Activated CD4-positive, alpha-beta T cell treated with anti-CD3 and anti-CD28 coated beads for 1 hour (primary cell): ENCODE measurements at places on chromosomes 11 and 22.

DNA sequence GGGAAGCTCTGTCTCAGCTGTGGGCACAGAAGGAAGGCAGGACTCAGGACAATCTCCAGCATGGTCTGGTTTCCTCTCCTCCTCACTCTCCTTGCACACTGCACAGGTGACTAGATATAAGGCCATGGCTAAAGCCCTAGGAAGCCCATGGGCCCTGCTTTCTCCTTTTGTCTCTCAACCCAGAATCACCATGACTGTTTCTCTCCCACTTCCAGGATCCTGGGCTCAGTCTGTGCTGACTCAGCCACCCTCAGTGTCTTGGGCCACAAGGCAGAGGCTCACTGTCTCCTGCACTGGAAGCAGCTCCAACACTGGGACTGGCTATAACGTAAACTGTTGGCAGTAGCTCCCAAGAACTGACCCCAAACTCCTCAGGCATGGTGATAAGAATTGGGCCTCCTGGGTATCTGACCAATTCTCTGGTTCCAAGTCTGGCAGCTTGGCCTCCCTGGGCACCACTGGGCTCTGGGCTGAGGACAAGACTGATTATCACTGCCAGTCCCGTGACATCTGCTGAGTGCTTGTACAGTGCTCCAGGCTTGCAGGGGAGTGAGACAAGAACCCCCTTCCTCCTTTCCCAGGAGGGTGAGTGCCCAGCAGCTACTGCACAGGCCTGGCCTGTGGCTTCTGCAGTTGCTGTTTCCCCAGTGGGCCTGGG, 104.0 kb upstream of the TOP3B start:
- DNase-seq: no peak

DNA sequence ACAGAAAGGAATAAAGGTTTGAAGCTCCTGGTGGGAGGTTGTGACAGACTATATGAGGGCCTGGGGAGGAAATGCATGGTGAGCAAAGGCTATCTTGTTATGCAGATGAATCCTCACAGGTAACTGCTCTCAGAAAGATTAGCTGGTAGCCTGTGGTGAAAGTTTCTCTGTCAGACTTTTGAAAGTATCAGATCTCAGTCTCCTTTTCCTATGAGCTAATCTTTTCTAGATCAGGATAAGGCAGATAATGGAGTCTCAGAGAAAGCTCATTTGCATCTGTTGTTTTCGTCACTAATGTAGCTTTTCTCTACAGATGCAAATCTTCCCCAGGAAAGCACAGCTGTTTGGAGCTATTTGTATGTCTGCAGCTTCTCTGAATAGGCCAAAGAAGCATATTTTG, 21.0 kb upstream of the OR6X1 start:
- DNase-seq: no peak

GRCh38 chr22:46113110-46113909, 37.0 kb upstream of the PPARA start:
- DNase-seq: no peak

DNA sequence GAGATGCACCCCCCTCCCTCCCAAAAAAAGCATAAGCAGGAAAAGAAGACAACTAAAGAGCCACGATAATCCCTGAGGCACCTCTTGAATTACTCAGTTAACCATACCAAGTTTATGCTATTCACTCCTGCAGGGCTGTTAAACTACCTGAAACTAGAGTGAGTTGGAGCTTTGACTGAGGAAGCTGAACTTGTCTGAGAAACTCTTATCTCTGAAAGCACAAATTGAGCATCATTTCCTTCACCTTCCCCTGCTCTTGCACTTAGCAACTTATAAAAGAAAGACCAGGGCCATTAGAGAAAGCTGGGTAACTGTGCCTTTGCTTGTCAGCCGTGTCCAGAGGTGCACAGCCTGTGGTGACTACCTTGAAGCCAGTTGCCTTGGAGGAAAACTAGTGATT, 745.6 kb downstream of the NELL1 start:
- DNase-seq: no peak

GRCh38 chr11:65424205-65425104, 1.9 kb downstream of the NEAT1 start:
- peak; percentile 55 for DNase-seq

GRCh38 chr22:21103633-21104032, 57.9 kb downstream of the LRRC74B start:
- DNase-seq: no peak

DNA sequence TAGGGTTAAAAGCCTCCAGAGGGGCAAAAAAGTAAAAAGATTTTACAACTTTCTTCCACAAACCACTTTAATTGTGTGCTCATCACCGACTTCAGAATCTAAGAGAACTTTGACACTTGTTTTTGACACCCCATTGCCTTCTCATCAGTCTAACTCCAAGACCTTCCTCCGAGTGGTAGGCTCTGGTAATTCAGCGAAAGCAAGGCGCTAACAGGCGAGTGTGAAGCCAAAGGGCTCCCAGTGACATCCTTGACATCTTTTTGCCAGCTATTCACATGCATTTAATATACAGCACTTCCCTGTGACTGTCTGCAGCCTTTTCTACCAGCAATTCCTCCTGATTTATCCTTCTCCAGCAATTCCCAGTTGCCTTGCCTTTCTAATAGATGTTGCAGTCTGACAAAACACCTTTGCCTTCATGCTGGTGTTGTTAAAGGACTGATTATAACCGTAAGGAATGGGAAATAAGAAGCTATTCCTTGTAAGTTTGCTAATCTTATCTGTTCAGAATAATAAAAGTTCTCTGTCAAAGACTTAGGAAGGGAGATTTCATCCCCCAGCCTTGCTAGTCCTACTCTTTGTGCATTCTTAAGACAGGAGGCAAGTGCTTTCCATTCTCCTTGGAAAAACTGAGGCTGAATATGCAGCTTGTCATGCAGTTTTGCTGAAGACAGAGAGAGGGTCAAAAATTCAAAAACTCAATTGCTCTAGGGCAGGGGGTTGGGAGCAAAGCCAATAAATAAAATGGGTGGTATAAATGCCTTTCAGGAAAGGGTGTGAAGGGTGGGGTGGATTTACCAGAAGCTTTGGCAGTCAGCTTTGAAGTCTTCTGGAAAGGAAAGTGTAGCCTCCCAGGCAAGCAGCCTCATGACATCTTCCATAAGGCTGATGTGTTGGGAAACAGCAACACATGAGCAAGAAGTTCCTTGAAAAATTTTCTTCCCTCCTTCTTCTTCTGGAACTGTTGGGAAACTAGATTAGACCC, 39.1 kb downstream of the SNX19 start:
- DNase-seq: no peak

DNA sequence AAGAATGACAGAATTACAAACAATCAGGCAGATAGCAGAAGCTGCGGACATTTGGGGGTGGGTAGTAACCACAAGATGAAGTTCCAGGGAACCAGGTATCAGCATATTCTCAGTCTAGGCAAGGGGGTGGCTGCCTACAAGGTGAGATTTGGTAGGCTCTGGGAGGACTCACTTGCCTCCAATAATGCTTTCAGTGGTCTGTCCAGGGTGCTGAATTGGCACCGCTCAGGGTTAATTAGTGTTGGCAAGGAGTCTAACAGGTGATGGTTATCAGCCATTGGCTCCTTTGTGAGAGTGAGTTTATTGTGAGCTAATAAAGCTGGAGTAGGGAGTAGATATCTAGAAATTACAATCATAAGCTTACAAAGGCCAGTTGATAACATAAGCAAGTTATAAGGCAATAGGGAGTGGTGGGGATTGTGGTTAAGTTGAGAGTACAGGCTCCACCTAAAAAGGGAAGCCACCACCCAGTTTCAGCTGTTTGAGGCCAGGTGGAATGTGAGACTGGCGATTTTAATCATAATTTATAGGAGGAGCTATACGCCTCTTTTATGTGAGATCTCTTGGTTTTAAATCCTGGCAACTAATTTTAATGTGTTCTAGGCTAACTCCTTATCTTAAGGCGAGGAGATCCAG, 320.5 kb downstream of the MIAT start:
- DNase-seq: no peak

DNA sequence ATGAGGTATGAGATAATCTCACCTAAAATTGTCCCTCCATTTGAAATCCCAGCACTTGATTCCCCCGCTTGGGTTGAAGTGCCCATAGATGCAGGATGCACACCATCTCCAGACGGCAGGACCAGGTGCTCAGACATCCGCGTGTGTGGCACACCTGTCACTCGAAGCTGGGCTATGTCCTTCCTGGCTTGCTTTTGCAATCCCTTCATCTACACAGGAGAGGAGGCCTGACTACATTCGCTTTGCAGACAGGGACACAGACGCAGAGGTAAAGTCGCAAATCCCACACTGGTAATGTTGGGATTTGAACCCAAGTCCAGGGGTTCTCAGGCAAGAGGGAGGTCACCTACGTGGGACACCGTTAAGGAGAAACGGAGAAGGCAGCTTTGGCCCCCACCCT, 7.2 kb upstream of the CYTH4 start:
- no peak for DNase-seq
